Activated CD8-positive, alpha-beta memory T cell treated with anti-CD3 and anti-CD28 coated beads for 24 hours (primary cell): ENCODE measurements at places on chromosomes 1 and 21.

DNA sequence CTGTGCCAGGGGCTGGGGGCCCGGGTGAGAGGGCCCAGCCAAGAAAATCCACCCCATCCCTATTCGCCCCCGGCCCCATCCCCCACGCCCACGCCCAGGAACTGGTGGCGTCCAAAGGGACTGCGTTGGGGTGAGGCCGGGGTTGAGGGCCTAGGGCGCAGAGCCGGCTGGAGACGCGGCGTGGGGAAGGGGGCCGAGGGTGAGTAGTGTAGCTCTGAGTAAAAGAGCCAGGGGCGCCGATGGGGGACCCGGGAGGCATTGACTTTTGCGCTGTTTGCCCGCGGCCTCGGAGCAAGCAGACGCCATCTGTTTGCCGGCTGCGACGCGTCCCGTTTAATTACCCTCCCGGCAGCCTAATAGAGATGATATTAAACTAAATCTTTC lies 3.5 kb upstream of the DMRTA2 start:
- no peak for DNase-seq

DNA sequence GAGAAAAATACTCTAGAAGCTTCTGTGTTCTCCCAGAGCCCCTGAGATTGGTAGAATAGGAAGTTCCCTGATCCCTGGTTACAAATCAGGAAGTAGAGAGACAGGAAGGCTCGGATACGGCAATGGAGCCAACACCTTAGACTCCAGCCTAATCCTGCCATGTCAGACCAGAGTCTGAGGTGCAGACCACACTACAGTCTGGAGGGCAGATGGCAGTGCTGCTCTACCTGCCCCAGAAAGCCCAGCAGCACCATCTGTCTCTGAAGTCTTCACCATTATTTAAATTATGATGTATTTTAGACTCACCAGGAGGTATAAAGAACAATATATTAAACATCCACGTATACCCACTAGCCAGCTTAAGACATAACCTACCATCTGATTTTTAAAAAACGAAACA lies 93.0 kb downstream of the MTR start:
- no peak for DNase-seq

DNA sequence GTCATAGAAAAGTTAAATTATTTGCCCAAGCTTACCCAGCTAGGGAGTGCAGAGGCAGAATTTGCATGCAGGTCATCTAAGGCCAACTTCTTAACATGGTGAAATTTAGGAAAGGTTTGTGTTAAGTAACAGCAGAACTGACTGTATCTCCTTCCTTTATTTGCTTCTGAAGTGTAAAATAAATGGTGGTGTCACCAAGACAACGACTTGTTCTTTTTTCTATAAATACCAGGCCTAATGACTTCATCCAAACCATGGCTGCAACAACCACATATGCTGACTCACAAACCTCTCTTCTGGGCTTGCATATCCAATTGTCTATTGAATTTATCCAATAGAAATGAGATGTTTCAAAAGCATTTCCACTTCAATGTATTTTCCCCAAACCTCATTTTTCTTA lies 19.1 kb downstream of the COL24A1 start:
- DNase-seq, result no peak

GRCh38 chr1:190597294-190597693 lies 119.6 kb upstream of the BRINP3 start:
- no peak for DNase-seq

DNA sequence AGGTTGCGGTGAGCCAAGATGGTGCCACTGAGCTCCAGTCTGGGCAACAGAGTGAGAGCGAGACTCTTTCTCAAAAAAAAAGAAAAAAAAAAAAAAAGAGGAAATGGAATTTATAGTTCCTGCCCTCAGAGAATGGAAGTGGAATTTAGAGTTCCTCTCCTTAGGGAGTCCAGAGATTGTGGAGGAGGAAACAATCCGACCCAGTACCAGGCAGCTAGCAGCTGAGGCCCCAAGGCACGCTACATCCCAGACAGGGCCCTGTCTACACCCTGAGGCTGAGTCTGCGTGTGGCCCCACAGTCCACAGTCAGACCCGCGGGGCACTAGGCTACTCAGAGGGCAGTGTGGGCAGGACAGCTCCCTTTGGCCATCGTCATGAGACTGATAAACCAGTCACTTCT lies 1.9 kb upstream of the MFN2 start:
- no peak for DNase-seq

DNA sequence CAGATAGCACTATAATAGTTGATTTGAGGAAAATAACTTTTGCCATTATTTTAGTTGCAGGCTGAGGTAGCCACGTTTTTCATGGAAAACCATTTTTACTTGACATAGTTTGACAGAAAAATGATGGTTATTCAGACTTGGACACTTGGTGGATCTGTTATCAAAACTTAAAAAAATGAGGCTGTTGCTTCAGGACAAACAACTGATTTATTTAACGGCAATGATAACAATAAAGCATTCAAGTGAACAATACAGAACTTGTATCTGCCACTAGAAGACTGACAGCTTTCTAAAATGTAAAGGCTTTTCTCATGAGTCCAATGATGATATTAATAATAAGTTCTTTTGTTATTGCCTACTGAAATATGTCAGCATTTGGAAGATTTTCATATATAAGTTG lies 322.9 kb downstream of the BRINP3 start:
- DNase-seq, result no peak

DNA sequence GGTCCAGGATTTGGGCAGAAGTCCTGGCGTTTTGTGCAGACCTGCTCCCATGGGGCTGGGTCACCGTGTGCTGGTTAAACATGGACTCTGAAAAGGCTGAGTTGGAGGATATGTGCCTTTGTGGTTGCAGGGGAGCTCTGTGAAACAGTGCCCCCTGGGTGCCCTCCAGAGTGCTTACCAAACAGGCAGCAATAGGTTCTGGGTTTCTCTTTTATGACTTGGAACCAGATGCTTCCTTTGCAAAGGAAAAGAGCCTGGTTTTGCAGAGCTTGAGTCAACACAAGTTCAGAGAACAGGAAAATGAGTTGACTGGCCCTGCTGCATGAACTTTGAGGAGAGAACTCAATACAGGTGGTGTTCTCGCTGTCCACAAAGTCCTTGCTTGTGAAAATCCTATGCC lies 288.9 kb downstream of the TM2D1 start:
- no peak for DNase-seq
